GM23338 (cell line): ENCODE measurements at places on chromosomes 7 and 10. TPM values are rescaled to one million over a fixed set of nuclear protein-coding genes. Genes with fewer than 3 reads are reported as not detected.

Gene AFAP1L2
- 6.5 and 7.3 TPM in 2 replicates for total RNA-seq

GRCh38 chr10:75592791-75593643 lies 161.6 kb downstream of the LRMDA start:
- DNase-seq, result no peak
- H3K27me3 ChIP-seq, result peaks cover 4% of the 10 kb centered on the region
- H3K27ac ChIP-seq, result no peak overlapping the region
- no peak overlapping the region for H3K4me3 ChIP-seq
- H3K4me1 ChIP-seq, result peaks cover 15% of the 10 kb centered on the region
- H3K36me3 ChIP-seq, result no peaks in the 10 kb centered on the region

- H3K4me3 ChIP-seq, result no peak overlapping the region
- no peaks in the 10 kb centered on the region for H3K4me1 ChIP-seq
- no peak overlapping the region for H3K27ac ChIP-seq
- H3K36me3 ChIP-seq, result peaks cover 8% of the 10 kb centered on the region; the same call in 1 of the 2 replicates
Observed at GRCh38 chr7:80215734-80216133, 81.1 kb downstream of the GNAI1 start.

DNA sequence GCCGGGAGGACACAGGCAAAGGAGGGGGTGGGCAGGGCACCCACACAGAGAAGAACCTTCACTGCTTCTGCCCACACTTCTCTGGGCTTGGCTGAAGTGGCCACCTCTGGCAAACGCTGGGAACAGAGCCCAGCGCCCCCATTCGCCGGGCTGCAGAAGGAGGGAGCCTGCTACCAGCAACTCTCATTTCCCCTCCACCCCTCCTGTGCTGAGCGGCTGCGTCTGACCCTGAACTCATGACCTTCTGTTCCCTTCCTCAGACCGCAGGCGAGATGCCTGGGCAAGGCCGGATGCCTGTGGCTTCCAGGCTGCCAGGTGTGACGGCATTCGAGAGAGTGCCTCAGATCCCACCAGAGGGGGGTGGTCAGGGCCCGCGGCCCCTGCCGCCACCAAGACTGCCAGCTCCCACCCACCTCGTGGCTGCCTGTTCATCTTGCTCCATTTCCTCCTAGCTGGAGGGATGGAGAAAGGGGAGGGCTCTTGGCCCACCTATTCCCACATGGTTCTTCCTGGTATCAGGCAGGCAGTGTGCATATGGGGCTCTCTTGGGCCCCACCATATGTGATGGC lies 19.8 kb downstream of the DNAJB12 start:
- DNase-seq, result peak; percentile 43
- H3K36me3 ChIP-seq, result peaks cover 4% of the 10 kb centered on the region; the same call in 1 of the 2 replicates
- no peak overlapping the region for H3K4me3 ChIP-seq

- no peak overlapping the region for H3K27ac ChIP-seq
- H3K36me3 ChIP-seq, result no peaks in the 10 kb centered on the region
- no peak for DNase-seq
- H3K4me1 ChIP-seq, result no peaks in the 10 kb centered on the region
Observed at GRCh38 chr10:21011433-21012018, 114.4 kb upstream of the NEBL start.
